Stomach (tissue), 19 donors: ENCODE measurements at places on chromosomes 7 and 10.

- DNase-seq = peak; percentile 61
Observed at GRCh38 chr7:131111081-131111576, 216.5 kb upstream of the MKLN1 start.

DNA sequence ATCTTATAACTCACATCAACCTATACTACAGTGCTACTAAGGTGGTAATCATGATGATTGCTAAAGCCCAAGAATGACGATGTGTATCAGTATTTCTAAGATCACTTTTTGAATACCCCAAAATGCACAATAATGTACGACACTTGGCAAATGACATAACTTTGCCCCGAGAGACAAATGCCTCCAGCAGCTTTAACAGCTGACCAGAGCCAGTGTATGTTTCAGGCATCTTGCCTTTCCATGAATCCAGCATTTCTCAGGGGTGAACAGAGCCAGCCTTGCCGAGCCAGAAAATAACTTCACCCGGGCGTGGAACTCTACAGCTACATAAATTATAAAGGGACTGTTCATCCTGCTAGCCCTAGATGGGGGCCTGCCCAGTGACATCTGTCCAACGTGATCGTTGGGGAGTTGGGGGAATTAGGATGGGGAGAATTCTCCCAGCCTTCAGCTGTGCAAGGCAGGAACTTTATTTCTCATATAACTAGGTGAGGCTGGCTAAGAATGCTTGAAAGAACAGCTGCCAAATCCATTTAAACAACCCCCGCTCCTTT, 1.8 kb downstream of the IGFBP3 start:
- DNase-seq = no peak

DNA sequence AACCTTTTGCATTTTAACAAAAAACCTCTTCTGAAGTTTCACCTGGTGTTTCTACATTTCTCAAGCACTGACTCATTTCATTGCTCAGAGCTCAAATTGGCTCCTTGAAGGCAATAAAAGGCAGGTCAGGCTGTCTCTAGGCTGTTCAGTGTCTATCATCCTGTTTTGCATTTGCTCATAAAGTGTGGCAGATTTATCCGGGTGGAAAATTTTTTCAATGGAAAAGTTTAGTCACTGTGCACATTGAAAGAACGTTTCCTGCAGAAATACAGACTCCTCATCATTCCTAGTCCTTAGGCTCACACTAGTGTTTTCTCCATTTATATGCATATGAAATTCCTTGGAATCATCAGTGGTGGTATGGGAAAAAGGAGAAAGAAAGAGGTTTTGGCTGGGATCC, 114.2 kb upstream of the DGKB start:
- peak; percentile 3 for DNase-seq

GRCh38 chr7:40646717-40647116, 511.9 kb downstream of the SUGCT start:
- DNase-seq = no peak

- DNase-seq = no peak
Observed at GRCh38 chr10:89942217-89942616, 240.8 kb downstream of the KIF20B start.

DNA sequence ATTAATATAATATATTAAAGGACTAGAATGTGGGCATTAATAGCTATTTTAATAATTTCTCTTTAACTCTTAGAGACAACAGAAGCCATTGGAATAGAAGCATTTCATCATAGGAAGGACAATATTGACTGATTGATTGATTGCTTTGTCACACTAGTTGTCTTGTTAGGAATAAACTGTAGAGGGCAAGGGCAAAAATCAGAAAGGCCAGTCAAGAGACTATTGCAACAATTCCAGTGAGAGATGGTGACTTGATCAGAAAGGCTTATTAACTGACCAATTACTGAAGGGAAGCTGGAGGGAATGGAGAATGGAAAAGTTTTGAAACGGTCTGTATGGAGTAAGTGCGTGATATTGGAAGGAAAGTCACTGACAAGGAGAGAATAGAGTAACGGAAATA, 87.3 kb downstream of the RUNDC3B start:
- no peak for DNase-seq

GRCh38 chr10:97713339-97713825, at the start of gene MARVELD1:
Gene MARVELD1, plus strand, starts transcription at chr10:97713730. Its CDS starts 147 bp downstream, at chr10:97713877.
- DNase-seq = peak; percentile 92

DNA sequence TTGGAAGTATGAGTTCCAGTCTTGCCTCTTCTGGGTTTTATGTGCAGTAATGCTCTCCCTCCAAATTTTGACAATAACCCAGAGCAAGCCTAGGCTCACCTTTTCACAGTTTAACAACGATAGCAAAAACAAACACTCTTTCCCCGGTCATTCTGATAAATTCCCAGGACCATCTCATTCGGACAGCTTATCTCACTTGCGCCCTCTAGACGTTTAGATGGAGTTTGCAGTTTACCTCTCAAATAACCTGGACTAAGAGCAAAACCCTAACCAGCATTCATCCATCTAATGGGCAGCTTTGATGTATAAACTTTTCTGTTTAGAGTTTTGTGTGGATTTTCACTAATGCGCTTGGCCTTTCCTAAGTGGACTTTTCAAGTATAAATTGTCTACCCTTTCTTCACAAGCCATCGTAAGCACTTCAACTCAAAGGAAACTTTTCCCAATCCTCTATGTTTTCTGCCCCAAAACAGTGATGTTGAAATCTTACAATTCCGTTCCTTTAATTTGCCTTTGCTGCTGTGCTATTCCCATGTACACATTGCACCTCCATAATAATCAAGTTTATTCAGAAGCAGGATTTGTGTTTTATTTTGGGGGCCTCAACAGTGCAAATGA, 114.9 kb downstream of the HDAC9 start:
- peak; percentile 32 for DNase-seq

DNA sequence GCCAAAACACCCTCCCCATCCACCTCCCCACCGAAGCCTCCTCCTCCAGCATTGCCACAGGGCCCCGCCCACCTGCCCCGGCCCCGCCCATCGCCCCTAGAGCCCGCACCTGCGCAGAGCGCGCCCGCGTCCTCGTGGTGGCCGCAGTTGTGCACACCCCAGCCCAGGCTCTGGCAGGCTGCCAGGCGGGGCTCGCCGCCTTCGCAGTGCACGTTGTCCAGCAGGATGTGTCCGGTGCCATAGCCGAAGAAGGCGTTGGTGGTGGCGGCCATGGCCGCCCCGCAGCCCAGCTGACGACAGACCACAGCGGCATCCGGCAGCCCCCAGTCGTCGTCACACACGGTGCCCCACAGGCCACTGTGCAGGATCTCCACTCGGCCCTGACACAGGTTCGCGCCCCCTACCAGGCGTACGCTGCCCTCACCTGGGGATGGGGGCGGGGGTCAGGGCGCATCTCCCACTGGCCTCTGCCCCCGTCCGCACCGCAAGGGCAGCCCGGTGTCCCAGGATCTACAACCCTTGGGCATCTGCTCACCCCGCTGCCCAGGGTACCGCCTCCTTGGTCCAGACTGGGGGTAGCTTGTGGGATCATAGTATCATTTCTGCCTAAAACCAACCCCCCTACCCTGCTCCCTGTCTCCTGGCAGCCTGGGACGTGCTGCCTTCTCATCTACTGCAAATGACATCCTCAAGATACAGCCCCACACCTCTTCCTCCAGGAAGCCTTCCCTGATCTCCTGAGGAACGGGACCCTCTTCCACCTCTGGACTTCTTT, 11.9 kb downstream of the SSC4D start:
- peak; percentile 92 for DNase-seq

GRCh38 chr7:51354897-51355296, 38.3 kb upstream of the COBL start:
- no peak for DNase-seq

DNA sequence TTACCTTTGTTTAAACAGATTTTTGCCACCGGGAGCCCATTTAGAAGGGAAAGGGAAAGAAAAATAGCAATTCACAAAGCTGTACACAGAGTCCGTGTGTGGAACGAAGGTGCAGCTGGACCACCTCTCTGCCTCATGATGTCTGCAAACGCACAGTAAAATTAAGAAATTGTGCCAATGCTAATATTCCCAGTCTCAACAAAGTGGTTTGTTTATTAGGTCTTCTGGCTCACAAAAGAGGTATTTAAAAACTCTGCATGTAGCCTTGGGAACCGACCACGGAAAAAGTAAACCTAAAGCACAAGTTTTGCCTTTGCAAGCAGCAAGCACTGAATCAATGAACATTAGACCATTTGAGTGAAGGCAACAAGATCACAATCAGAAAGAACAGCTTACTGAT, 57.7 kb downstream of the CREB3L2 start:
- no peak for DNase-seq

DNA sequence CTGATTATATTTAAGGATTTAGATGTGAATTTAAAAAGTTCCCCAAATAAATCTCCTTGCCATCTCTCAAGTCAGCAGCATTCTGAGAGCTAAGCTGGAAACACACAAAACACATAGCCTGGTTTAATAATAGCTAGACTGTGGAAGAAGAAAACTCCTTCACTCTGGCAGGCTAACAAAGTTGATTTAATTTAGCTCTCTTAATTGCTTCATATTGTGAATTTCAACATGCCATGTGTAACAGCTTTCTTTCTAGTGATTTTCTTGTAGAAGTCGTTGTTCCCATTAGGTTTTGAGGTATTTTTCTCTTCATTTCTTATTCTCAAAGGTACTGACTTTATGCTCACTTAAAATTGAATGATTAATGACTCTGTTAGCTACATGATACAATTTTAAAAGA, 216.8 kb upstream of the AKR1E2 start:
- no peak for DNase-seq

GRCh38 chr7:66167773-66168387, 37.3 kb upstream of the TPST1 start:
- no peak for DNase-seq

DNA sequence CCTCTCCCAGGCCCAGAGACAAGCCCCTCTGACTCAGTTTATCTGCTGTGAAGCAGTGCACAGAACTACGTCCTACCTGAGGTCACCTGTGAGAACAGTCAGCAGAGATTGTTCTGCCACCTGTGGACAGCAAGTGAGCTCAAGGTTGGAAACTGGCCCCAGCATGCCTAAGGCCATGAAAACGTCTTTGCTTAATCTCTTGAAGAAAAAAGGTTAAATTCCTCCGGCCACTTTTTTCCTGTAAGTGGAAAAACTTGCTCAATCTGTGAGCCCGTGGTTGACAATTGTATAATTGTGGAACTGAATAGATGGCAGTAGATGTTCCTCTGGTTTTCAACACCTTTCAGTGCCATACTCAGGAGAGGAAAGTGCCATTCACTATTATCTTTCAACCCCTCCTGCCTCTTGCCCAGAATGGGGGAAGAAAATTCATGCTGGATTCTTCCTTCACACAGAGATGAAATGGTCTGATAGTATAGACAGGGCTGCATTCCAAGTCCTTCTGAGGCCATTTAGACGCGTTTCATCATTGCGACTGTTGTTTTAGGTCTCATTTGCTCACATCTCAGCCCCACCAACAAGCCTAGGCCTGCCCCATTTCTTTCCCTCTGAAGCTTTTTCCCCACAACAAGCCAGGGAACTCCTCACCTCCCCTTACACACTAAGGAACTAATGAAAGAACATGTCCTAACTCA, 292.9 kb downstream of the FZD1 start:
- DNase-seq = no peak

DNA sequence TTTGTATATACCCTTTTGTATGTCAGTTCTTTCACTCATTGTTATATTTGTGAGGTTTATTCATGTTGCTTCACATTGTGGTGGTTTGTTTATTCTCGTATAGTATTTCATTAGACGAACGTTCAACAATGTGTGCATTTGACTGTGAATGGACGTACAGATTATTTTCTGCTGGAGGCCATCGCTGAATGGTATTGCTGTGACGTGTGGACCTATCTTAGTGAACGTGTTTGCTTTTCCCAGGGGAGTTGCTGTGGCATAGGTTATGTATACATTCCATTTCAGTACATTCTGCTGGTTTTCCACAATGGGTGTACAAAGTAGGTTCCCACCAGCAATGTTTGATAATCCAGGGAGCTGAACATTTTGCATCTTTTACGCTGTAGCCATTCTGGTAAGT, 31.1 kb upstream of the PLEKHS1 start:
- no peak for DNase-seq

DNA sequence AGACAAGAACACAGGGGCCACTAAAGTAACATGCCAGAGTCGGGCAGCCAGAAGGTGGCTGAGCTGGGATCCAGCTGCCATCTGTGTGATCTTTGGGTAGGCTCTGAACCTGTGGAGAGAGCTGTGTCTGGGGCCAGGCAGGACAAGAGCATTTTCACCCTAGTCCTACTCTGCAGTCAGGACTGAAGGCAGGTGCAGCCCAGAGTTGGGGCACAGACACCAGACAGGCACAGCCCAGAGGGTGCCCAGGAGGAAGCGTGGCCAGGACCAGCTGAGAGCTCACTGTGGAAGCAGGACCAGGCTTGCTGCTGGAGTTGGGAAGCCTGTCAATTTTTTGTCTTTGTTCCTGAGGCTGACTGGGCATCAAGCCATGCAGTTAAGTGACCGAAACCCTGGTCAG, 113.6 kb downstream of the ADCY1 start:
- peak; percentile 1 for DNase-seq

DNA sequence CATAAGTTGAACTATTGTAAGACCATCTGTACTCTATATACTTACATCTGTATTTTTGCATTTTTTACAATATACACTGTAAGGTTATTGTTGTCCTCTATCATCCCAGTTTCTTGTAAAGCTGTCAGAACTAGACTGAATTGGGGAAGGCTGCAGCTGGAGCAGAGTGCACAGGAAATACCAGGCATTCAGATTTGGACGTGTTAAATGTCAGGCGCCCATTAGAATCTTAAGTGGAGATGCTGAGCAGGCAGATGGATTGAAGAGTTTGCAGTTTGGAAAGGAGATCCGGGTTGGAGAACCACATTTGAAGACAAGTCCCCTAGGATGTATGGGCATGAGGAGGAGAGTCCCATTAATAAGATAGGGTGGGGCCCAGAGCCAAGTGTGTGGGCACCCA, 40.4 kb downstream of the MTURN start:
- DNase-seq = no peak

DNA sequence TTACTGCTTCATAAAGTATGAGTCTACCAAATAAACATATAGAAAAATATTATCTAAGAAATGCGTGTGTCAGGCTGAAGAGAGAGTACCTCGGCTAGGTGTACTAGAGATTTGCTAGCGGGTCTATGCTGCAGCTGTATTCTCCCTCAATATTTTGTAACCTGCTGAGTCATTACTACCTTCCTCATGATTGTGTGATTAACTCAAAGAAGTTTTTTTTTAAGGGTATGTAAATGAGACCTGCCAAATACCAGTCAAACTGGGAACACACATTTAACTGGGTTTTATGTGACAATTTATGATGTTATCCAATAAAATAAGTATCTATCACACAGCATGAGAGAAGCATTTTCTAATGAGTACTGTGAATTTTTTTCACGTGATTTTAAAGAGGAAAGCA, 180.4 kb downstream of the RNF133 start:
- DNase-seq = no peak
